Prostate gland (tissue), 2 donors: ENCODE measurements at places on chromosomes 16 and 17. TPM values are rescaled to one million over a fixed set of nuclear protein-coding genes. Genes with fewer than 3 reads are reported as not detected.

The RAB37 gene
- total RNA-seq = 2.2 TPM

DNA sequence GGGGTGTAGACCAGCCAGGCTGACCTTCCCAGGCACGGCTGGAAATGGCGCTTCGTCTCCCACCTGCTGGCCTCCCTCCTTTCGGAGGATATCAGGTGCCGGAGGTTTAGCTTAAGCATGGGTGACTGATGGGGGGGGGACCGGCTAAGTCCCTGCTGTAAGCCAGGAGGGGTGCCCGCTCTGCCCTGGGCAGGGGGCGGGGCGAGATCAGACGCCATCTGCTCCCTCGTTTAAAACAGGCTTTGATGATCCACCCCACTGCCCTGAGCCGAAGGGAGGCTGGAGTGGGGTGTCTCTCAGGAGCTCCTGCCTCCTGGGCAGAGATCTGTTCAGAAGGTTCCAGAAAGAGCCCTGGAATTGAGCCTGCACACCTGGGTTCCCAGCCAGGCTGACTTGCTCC, 26.0 kb downstream of the C16orf74 start:
- no peaks in the 10 kb centered on the region for H3K4me1 ChIP-seq
- no peaks in the 10 kb centered on the region for H3K27me3 ChIP-seq
- no peak for DNase-seq

The MGAT5B gene
- total RNA-seq = 0.14 TPM

- no peak overlapping the region for H3K27ac ChIP-seq
- H3K36me3 ChIP-seq = no peaks in the 10 kb centered on the region
- H3K27me3 ChIP-seq = no peaks in the 10 kb centered on the region
- peaks cover 4% of the 10 kb centered on the region for H3K4me1 ChIP-seq
These were observed 4.8 kb downstream of the MT1A start for GRCh38 chr16:56643080-56643778.

The OR1A2 gene
- not detected for total RNA-seq

- no peak for DNase-seq
- no peak overlapping the region for H3K4me3 ChIP-seq
- no peaks in the 10 kb centered on the region for H3K36me3 ChIP-seq
- H3K4me1 ChIP-seq = no peaks in the 10 kb centered on the region
- no peak overlapping the region for H3K27ac ChIP-seq
- no peaks in the 10 kb centered on the region for H3K27me3 ChIP-seq
These were observed 4.3 kb downstream of the RCVRN start for GRCh38 chr17:9900784-9901183.

The ATP1B2 gene
- total RNA-seq = 11.7 TPM

DNA sequence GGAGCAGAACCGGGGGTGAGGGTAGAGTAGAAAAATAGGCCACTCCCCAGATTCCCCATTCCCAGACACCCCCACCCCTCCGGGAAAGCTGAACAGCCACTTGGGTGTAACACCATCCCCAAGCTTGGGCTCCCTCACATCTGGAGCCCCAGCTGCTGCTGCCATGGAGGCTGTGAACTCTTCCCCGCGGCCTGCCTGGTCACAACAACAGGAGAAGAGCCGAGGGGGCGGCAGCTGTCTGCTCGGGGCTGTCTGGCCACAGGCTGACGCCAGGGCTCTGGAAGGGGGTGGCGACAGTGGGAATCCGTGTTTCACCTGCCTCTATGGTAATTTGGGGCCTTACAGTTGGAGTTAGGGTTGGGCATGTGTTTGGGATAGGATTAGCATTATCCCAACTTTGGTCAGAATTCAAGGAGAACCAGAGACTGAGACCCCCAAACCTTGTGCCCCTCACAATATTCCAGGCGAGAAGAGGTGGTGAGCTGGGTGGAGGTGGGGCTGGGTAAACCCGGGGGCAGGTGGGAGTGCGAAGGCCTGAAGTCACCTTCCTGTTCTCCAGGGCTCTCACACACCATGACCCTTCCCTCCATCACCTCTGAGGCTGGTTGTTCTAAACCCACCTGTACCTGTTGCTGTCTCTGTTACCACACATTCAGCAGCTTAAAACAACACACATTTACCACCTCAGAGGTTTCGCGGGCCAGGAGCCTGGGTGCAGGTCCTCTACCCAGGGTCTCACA, 29.7 kb upstream of the NXPH3 start:
- H3K27me3 ChIP-seq = no peaks in the 10 kb centered on the region
- H3K4me1 ChIP-seq = peaks cover 6% of the 10 kb centered on the region
- DNase-seq = no peak
- no peak overlapping the region for H3K4me3 ChIP-seq
- no peak overlapping the region for H3K27ac ChIP-seq

DNA sequence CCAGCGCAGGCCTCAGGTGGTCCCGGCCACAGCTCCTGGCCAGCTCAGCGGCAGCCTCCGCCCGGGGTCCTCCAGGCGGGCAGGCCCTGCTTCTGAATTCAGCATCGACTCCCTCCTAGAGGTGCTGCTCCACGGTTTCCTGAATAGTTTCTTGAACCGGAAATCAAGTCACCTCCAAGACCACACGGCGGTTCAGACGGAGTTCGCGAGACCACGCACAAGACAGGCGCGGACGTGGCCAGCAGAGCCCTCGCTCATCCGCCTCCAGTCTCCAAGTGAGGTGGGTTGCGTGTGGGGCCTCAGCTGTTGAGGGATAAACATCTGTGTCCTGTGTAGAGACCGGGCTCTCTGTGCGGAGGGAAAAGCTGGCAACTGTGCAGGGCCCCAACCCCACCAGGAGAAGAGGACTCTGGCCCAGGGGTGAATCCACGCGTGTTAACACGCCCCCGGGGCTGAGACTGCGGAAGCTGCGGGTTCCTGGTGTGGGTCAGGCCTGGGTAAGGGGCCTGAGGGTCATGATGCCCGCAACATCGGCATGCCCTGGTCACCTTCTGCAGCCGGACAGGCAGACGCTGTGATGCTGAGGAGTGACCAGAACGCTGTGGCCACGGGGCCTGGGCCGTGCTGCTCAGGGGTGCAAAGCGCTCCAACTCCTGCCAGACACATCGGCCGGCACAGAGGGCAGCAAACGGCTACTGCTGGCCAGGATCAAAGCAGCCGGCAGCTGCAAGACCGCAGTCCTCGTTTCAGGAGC, 55.0 kb upstream of the METRNL start:
- no peaks in the 10 kb centered on the region for H3K4me1 ChIP-seq
- H3K4me3 ChIP-seq = no peak overlapping the region
- no peak overlapping the region for H3K27ac ChIP-seq
- H3K27me3 ChIP-seq = no peaks in the 10 kb centered on the region
- H3K36me3 ChIP-seq = no peaks in the 10 kb centered on the region

DNA sequence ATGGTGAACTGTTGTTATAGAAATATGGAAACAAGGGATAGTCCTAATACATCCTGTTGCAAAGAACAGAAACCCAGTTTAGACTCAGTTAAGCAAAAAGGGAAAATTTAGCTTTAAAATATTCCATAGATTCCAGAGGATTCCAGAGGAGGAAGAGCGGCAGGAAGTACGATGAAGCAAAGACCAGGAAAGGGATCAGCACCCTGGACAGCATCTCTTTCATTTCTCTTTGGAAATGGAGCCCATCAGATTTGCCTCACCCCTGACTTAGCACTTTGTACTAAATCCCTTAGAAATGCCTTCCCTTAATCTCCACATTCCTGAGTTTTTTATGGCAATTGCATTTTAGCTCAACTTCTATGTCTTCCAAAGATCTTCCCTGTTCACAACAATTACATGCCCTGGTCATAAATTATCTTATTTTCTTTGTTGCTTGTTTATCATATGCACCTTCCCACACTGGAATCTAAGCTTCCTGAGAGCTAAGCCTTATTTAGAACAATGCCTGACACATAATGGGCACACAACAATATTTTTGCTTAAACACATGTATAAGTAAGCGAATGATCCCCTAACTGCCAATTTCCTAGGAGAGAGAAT, 150.0 kb upstream of the RBFOX1 start:
- no peak overlapping the region for H3K27ac ChIP-seq
- H3K4me3 ChIP-seq = no peak overlapping the region
- H3K27me3 ChIP-seq = no peaks in the 10 kb centered on the region
- H3K36me3 ChIP-seq = no peaks in the 10 kb centered on the region
- no peaks in the 10 kb centered on the region for H3K4me1 ChIP-seq

The C16orf46 gene
- total RNA-seq = 15.7 TPM

DNA sequence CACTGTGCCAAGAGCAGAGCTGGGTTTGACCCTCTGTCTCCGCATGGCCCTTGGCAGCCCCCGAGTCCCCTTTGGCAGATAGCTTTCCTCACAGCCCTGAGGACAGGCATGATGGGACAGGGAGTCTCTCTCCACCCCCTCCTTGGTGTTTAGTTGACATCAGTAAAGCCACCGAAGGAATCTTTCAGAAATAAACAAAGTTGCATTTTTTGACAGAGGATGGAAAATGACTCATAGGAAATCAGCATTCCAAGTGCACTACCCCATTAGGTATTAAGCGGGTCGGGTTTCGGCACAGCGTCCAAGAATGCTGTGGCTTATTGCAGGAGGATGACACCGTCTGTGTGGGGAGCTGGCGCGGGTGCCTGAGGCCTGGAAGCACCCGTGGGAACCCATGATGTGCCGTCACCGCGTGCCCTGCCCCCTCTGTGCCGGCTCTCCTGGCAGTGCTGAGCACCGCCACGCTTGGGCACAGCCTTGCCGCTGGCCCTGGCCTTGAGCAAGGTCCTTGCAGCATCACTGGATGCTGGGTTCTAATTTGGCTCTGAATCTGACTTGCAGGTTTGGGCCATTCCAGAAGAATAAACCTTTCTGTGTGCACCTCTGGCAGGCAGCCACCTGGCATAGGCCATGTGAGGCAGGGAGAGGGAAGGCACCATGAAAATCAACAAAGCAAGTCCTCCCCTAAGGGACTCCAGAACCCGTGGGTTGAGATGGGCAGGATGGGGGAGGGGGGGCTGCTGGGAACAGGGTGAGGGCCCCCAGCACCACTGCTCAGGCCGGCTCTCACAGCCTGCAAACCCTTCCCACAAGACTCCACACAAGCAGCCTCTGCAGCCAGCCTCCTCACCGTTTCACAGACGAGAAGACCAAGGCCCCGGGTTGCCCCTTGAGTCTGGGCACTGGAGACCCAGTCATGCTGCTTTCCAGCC, 50.5 kb upstream of the ZNF469 start:
- no peak overlapping the region for H3K4me3 ChIP-seq
- H3K27me3 ChIP-seq = no peaks in the 10 kb centered on the region
- peak overlapping the region; percentile 5 for H3K27ac ChIP-seq
- peak; percentile 66 for DNase-seq
- H3K36me3 ChIP-seq = no peaks in the 10 kb centered on the region

- H3K4me3 ChIP-seq = no peak overlapping the region
- no peak for DNase-seq
- no peaks in the 10 kb centered on the region for H3K36me3 ChIP-seq
- no peaks in the 10 kb centered on the region for H3K4me1 ChIP-seq
These were observed 5.0 kb downstream of the EVPLL start for GRCh38 chr17:18382441-18383078.

GRCh38 chr16:76866994-76867393, 324.0 kb upstream of the MON1B start:
- no peak overlapping the region for H3K4me3 ChIP-seq
- no peaks in the 10 kb centered on the region for H3K36me3 ChIP-seq
- H3K4me1 ChIP-seq = no peaks in the 10 kb centered on the region

DNA sequence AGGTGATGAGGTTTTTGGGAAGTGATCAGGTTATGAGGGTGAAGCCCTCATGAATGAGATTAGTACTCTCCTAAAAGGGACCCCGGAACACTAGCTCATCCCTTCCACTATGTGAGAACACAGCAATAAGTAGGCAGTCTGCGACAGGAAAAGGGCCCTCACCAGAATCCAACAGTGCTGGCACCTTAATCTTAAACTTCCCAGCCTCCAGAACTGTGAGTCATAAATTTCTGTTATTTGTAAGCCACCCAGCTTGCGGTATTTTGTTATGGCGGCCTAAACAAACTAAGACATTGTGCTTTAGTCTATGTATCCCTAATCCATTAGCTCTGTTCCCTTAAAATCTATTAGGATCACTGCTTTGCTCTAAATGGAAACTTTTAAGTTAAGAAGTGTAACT, 8.5 kb downstream of the SLFN12 start:
- no peak overlapping the region for H3K27ac ChIP-seq
- no peaks in the 10 kb centered on the region for H3K36me3 ChIP-seq
- H3K4me1 ChIP-seq = no peaks in the 10 kb centered on the region
- no peak overlapping the region for H3K4me3 ChIP-seq
- H3K27me3 ChIP-seq = no peaks in the 10 kb centered on the region

The MYO15A gene
- total RNA-seq = 0.32 TPM

The PDE6G gene
- not detected for total RNA-seq

DNA sequence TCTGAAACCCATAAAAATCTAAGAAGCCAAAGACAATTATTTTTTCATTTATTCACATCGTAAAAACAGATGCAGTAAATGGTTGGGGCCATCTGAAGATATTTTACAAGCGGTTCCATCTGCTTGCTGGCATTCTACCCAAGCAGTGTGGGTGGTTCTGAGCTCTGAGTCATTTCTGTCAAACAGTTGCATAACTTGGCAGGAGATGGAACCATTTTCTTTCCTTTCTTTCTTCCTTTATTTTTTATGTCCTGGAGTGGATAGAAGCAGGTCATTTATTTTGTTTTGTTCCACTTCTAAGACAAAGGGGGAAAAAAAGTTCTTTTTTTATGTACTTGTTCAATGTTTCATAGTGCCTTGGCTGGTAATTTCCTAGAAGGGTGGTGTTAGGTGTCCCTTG, 1151.9 kb upstream of the GOT2 start:
- no peak overlapping the region for H3K4me3 ChIP-seq
- H3K27ac ChIP-seq = no peak overlapping the region
- no peaks in the 10 kb centered on the region for H3K27me3 ChIP-seq
- DNase-seq = peak; percentile 74
- H3K4me1 ChIP-seq = no peaks in the 10 kb centered on the region
- no peaks in the 10 kb centered on the region for H3K36me3 ChIP-seq

The G6PC1 gene
- not detected for total RNA-seq

- peak overlapping the region; percentile 67 for H3K27ac ChIP-seq
- no peak for DNase-seq
- H3K27me3 ChIP-seq = no peaks in the 10 kb centered on the region
- no peaks in the 10 kb centered on the region for H3K36me3 ChIP-seq
- peak overlapping the region; percentile 50 for H3K4me3 ChIP-seq
These were observed 10.9 kb upstream of the HS3ST6 start for GRCh38 chr16:1929105-1929504.

DNA sequence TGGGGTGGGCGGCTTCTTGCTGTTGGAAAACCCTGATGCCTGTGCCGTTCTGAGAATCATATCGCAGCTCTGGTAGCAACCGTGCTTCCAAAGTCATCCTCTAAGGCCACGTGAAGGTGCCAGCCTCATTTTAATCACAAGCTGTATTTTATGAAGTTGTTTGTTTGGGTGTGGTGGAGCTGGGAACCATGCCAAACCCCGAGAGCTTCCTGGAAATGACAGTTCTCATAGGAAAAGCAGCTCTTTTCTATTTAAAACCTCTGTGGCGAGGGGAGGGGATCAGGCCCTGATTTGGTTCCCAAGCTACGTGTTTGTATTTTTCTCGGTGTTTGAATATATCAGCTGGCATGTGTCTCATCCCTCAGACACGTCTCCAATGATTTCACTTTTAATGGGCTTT, 21.7 kb downstream of the KNOP1 start:
- DNase-seq = peak; percentile 75
- H3K27me3 ChIP-seq = no peaks in the 10 kb centered on the region
- H3K36me3 ChIP-seq = no peaks in the 10 kb centered on the region
- no peak overlapping the region for H3K4me3 ChIP-seq
- peaks cover 9% of the 10 kb centered on the region for H3K4me1 ChIP-seq

GRCh38 chr16:84091460-84091859, 25.3 kb downstream of the MBTPS1 start:
- no peak for DNase-seq
- H3K4me1 ChIP-seq = peaks cover 4% of the 10 kb centered on the region
- H3K27ac ChIP-seq = no peak overlapping the region
- H3K4me3 ChIP-seq = no peak overlapping the region
- peaks cover 26% of the 10 kb centered on the region for H3K36me3 ChIP-seq
- H3K27me3 ChIP-seq = no peaks in the 10 kb centered on the region

The ASIC2 gene
- total RNA-seq = 3.2 TPM
